ENCODE measurements at places on chromosomes 7 and 10.

GRCh38 chr10:69939061-69939460, 113.6 kb upstream of the MACROH2A2 start:
- no peak for DNase-seq

DNA sequence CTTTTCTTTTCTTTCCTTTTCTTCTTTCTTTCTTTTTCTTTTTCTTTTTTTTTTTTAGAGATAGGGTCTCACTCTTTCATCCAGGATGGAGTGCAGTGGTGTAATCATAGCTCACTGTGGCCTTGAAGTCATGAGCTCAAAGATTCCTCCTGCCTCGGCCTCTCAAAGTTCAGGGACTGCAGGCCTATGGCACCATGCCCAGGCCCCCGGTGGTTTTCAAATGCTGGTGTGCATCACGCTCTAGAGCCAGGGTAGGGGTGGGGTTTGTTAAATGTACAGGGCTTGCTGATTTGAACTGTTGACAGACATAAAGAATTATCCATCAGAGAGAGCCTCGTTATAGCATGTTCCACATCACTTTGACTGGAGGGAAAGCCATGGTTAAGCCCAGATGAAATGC, 5.8 kb downstream of the MINDY4 start:
- DNase-seq: no peak

- no peak for DNase-seq
Observed at GRCh38 chr10:89275383-89275782, 23.8 kb upstream of the LIPA start.

- no peak for DNase-seq
Observed at GRCh38 chr7:157904866-157905570, 568.2 kb downstream of the DNAJB6 start.

DNA sequence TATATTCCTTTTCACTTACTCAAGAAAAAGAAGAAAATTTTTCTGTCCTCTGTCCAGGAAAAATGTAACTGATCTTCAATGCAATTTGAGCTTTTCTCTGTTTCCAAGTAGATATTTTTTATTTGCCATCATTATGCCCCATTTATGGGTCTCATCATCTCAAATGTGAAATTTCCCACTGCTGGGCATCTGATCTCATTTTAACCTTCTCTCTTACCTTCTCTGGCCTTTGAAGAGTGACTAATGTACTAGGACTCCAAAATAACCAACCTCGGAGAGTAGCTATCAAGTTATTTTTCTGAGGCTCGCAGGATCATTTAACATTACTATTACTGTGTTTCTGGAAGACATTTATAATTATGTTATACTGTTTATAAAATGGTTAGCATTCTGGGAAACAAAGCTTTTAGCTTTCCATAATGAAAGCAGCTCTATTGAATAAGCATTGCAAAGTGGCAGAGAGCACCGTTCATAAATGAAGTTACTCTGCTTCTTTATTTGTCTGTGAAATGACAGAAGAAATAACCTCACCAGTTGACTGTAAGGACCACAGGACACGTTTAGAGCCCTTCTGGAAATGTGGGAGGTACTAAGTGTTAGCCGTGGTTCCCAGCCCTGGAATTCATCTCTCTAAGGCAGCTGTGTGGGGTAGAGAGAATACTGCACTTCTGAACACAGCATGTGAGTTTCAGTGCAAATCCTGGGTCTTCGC, 33.3 kb upstream of the NMT2 start:
- no peak for DNase-seq

DNA sequence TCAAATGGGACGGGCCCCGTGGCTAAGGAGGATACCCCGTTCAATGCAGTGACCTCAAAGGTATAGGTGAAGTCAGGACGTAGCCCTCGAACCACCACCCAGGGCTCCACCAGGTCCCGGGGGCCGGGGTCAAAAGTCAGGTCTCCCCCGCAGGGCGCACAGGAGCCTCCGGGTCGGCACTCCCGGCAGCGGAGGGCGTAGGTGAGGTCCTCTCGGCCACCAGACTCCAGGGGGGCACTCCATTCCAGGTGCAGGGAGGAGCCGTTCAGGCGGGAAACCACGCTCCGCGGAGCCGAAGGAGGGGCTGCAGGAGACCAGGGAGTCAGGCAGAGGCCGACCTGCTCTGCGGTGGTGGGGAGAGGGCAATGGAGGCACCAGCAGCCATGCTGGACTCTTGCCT, 7.7 kb downstream of the EPHB4 start:
- DNase-seq: no peak

DNA sequence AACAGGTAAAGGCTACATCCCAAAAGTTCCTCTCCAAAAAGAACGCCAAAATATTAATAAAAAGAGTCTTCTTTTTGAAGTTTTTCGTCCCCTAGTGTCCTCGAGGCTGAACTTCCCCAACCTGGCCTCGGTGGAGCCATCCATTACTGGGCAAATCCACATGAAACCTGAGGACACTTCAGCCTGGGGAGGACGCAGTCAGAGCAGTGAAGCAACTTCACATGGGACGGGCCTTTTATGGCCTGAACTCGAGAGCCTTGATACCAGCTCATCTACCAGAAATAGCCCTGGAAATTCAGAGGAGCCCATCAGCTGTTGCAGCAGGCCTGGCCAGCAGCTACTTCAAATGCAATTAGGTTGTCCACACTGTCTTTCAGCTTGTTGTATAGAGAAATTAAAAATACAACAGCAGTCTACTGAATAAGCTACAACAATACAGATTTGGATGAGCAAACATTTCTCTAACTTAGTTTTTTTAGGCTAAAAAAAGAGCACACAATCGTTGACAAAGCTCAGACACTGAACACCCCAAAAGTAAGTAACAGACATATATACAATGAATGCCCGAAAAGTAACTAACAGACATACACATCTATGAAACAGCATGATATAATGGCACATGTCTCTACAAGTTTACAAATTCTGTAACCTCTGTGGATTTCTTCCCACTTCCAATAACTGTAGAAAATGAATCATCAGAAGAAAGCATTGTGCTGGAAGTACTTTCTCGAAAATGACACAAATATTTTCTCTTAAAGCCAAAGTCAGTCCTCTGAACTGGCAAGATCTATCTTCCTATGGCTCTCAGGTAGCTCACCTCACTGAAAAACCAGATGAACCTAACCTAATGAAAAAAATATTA, at the start of gene SVIL:
Gene SVIL (minus strand): TSS at position 208 of the 862 bp plus-strand sequence. CDS start 79,913 bp downstream, outside the sequence.
- DNase-seq: no peak

DNA sequence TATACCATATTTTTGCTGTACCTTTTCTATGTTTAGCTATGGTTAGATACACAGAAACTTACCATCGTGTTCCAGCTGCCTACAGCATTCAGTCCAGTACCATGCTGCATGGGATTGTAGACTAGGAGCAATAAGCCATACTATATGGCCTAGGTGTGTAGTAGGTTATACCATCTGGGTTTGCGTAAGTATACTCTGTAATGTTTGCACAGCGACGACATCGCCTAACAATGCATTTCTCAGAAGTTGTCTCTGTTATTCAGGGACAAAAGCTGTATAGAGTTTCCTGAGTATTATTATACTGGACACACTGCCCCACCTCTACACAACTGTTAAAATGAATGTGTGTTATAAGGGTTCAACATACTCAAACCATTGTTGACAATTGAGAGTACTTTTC, 93.8 kb upstream of the MKI67 start:
- no peak for DNase-seq

GRCh38 chr7:155468785-155469148, 10.8 kb downstream of the EN2 start:
- DNase-seq: no peak

GRCh38 chr10:59857049-59857448, 49.3 kb downstream of the CCDC6 start:
- DNase-seq: no peak
